ENCODE measurements at places on chromosomes 12 and 14.

DNA sequence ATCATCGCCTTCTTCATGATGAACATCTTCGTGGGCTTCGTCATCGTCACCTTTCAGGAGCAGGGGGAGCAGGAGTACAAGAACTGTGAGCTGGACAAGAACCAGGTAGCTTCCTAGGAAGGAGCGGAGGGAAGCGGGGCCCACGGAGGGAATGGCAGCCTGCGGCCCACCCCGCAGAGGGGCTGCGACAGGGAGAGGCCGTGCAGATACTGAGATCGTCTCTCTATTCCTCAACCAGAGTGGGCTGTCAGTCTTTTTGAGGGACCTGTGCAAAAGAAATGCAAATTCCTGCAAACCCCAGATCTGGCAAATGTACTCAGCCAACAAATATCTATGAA is 186.2 kb upstream of the FKBP4 start:
- DNase-seq = no peak

GRCh38 chr14:77139540-77140358 is 1.8 kb downstream of the ZDHHC22 start:
- DNase-seq = peak; percentile 69

DNA sequence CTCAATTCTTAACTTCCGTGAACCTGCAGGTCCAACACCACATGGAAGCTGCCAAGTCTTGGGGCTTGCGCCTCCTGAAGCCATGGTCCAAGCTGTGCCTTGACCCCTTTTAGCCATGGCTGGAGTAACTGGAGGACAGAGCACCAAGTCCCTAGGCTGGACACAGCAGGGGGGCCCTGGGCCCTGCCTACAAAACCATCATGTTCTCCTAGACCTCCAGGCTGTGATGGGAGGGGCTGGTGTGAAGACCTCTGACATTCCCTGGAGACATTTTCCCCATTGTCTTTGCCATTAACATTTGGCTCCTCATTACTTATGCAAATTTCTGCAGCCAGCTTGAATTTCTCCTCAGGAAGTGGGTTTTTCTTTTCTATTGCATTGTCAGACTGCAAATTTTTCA is 570.1 kb downstream of the FSCB start:
- no peak for DNase-seq

GRCh38 chr12:64678835-64679234 is 68.5 kb downstream of the RASSF3 start:
- DNase-seq = no peak

DNA sequence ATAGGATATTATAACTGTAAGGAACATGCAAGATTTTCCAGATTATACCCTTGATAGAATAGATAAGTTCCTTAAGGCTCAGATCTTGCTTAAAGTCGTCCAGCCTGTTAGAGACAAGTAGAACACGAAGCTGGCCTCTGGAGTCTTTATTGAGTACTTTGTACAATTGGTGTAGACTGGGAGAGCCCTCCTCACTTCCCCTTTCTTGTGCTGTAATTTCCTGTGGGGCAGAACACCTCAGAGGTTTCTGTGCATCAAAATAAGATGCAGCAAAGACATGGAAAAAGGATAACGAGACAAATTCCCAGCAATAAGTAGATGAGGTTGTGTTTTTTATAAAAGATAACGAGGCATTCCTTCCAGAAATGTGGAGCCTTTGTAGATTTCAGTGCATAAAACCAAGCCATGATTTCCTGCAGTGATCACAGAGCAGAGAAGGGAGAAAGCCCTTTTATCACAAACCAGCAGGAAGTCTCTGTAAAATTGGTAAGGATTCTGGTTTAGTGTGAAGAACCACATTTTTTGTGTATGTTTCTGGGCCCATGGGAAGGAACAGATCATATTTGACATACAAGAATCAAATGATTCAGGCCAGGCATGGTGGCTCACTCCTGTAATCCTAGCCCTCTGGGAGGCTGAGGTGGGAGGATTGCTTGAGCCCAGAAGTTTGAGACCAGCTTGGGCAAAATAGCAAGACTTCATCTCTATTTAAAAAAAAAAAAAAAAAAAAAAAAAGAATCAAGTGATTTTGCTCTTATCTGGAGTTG is 18.0 kb downstream of the GPRC5A start:
- DNase-seq = no peak

DNA sequence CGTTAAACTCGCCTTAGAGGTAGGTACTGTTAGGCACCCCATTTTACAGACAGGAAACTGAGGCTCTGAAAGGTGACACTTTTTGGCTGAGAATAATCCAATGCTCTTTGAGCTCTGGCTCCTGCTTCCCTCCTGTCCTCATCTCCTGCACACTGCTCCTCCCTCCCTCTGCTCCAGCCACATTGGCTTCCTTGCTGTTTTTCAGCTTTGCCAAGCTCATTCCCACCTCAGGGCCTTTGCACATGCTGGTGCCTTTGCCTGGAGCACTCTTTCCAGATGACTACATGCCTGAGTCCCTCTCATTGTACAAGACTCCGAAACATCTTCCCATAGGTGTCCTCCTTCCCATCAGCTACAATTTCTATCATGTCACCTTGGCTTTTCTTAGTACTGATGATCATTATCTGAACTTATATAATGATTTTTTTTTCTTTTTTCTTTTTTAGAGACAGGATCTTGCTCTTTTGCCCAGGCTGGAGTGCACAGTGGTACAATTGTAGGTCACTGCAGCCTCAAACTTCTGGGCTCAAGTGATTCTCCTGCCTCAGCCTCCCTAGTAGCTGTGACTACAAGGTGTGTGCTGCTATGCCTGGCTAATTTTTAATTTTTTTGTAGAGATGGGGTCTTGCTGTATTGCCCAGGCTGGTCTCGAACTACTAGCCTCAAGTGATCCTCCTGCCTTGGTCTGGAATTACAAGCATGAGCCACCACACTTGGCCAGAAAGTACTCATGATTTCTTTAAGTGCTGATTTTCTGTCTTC is 15.2 kb downstream of the MSI1 start:
- DNase-seq = no peak

- DNase-seq = no peak
Observed at GRCh38 chr12:18339633-18340032, 78.3 kb downstream of the PIK3C2G start.

GRCh38 chr12:124768452-124769162 is 95.1 kb downstream of the SCARB1 start:
- no peak for DNase-seq

GRCh38 chr14:76306131-76306530 is 69.8 kb upstream of the ESRRB start:
- no peak for DNase-seq

DNA sequence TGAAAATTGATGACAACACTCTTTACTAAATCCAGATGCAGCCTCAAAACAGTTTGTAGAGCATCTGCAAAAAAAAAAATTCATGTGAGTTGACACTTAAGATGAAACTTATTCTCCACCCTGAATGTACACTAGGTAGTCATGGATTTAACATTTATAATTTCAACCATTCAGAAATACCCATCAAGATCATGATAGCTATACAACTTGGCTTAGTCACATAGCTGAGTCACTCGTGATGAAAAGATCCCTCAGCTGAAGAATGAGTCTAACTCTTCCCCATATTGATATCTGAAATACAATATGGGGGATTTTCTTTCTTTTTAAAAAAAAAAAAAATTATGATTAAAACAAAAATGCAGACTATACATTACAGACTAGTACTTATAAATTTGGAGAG is 104.8 kb upstream of the PLEKHG7 start:
- DNase-seq = no peak

- peak; percentile 47 for DNase-seq
Observed at GRCh38 chr12:114625294-114625851, 58.6 kb downstream of the TBX3 start.

GRCh38 chr12:113194971-113195391 is 9.5 kb downstream of the RITA1 start:
- no peak for DNase-seq

DNA sequence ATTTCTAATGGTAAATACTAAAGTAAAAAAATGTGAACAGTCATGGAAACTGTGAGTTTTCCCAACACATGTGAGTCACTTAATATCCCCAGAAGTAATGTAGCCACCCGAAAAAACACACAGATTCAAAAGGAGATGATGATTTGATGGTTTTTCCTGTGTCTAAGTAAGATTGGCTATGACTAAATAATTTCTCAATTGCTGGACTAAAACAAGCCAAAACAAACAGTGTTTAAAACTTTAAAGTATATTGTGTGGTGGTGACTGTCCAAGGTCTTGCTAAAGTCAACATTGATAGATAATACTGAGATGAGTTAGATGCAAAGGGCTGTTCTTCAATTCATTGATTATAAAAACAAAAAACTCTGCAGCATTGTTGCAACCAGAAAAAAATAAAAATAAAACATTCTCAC is 89.6 kb upstream of the SOX5 start:
- DNase-seq = no peak

- no peak for DNase-seq
Observed at GRCh38 chr14:104777808-104778249, 17.7 kb downstream of the AKT1 start.

DNA sequence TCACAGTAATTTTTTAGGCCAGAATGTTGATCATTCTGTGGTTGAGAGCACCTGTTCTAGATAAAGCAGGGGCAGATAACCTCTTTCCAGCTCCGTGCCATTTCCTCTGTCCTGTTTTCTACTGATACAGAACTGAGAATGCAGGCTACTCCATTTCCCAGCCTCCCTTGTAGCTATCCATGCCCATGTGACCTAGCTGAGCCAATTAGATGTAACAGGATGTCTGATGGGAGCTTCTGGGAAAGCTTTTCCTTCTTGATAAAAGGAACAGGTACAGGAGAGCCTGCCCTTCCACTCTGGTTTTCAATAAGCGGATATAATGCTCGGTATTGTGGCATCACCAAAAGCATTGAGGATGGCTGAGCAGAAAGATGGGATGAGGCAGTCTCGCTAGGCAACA is 54.2 kb downstream of the LRRC74A start:
- DNase-seq = no peak

DNA sequence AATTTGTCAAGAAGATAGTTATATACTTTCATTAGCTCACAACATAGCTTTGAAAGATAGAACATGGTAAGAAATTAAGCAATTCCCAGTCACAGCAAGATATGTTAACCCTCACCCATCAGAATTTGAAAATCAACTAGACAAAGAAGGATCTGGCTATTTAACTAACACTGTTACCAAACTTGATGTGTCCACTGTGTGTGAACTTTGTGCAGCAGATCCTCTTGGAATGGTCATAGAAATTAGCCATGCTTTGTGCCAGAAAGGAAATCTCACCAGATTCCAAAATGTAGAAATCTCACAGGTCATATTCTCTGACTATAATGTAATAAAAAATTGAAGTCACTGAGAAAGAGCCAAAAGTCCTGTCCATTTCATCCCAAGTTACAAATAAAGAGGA is 46.1 kb downstream of the ZNF664 start:
- no peak for DNase-seq

DNA sequence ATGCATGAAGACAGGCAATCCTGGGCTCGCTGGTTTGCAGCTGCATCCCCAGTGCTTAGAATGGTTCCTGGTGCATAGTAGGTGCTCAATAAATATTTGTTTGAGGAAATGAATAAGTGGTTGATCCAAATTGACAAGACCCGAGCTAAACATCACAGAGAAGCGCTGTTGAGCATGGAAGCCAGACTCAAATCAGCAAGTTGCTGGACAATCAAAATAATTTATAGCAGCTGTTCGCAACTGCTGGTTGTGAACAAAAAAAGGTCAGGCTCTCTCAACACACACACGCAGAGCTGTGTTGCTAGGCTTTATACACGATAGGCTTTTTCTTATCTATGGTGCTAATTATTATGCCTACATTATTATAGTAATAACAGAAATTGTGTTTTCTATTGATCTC is 190.2 kb downstream of the TBX5 start:
- DNase-seq = no peak

- DNase-seq = no peak
Observed at GRCh38 chr14:74347795-74348100, 523 bp upstream of the VRTN start.

GRCh38 chr12:113914176-113914575 is 51.9 kb downstream of the RBM19 start:
- no peak for DNase-seq

GRCh38 chr12:57626921-57627445 is 6.0 kb downstream of the B4GALNT1 start:
- no peak for DNase-seq

DNA sequence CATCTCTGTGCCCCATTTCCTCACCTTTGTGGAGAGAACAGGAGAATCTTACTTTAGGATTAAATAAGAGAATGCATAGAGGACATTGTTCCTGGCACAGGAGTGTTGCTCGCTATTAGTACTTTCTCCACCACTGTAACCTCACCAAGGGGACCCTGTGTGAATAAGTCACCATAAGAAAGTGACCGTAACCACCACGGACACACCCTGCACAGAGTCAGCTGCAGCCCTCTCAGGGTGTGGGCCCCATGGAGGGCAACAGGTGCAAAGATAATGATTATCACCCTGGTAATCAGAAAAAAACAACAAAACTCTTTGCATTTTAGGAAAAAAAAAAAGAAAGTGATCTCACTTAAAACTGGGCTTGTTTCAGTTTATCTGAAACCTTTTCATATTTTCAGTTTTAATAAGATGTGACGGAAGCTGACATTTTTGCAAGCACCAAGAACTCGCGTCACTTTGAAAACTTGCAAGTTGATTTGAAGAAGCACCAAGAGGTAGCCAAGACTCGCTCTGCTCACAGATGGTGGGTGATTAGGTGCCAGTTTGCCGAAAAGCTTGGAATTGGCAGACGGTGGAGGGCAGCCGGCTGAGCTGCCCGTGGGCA is 87.0 kb upstream of the VRK1 start:
- DNase-seq = peak; percentile 4

DNA sequence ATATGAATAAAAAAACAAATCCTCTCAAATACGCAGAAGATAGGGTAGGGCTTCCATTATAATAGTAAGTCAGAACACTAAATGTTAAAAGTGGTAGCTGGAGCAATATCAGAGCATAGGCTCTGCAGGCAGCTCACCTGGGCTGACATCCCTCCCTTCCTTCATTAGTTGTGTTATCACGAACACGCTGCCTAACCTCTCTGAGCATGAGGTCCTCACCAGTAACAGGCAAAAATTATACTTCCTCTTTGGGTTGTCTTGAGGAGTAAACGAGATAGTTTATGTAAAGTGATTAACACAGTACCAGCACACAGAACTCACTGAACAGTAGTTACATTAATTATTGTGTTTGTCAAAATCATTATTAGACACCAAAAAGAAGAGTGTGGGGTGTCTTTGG is 154.3 kb downstream of the STXBP6 start:
- DNase-seq = no peak

GRCh38 chr12:113220593-113221180 is 577 bp upstream of the TPCN1 start:
- DNase-seq = peak; percentile 19

- DNase-seq = peak; percentile 39
Observed at GRCh38 chr12:25382311-25383106, 131.8 kb upstream of the KRAS start.

- peak; percentile 86 for DNase-seq
Observed at GRCh38 chr12:6825398-6826124, 2.6 kb upstream of the P3H3 start.

DNA sequence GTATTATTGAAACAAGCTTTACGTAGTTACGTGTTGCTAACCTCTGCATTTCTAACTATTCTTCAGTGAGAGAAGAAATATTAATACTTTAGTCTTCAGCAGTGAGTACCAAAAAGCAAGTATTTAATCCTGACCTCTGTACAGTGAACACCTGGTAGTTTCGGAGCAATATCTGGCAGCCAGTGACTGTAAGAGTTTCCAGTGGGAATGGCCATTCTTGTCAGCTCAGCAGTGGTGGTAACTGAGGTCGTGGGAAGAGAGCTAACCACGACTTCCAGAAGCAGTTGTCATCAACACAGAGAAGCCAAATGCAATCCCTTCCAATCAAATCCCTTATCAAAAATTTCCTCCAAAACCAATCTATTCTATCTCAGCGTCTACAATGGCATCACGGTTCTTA is 1500.2 kb upstream of the FLRT2 start:
- no peak for DNase-seq

Data from activated CD4-positive, alpha-beta T cell treated with anti-CD3 and anti-CD28 coated beads, Interleukin-2, Interleukin-6, amounts not matched to agents 100 ng/mL and 50 ng/mL, durations not matched to agents 16 hours and 8 hours (primary cell).